Nasal cavity respiratory epithelium epithelial cell of viscerocranial mucosa (primary cell): ENCODE measurements at places on chromosomes 1 and 21. TPM values are rescaled to one million over a fixed set of nuclear protein-coding genes. Genes with fewer than 3 reads are reported as not detected.

The OXCT2 gene
- total RNA-seq: 0.36 and 1.7 TPM in 2 replicates

The BCAR3 gene
- 58.1 and 97.4 TPM in 2 replicates for total RNA-seq

The PRCC gene
- total RNA-seq: 15.4 and 23.1 TPM in 2 replicates

The RGS1 gene
- total RNA-seq: not detected in 2 replicates

The NUDT4B gene
- 13.5 and 17.8 TPM in 2 replicates for total RNA-seq

The ASTN1 gene
- under 0.01 TPM in 2 replicates for total RNA-seq

The TPTE gene
- not detected in 2 replicates for total RNA-seq

The C21orf58 gene
- total RNA-seq: 0.68 and 1.2 TPM in 2 replicates

The ATXN7L2 gene
- 1.2 and 2.1 TPM in 2 replicates for total RNA-seq

The ACKR1 gene
- total RNA-seq: not detected in 2 replicates

The INKA2 gene
- total RNA-seq: 4.2 and 6.2 TPM in 2 replicates

The HHIPL2 gene
- under 0.01 and 0.07 TPM in 2 replicates for total RNA-seq

The FCGR2B gene
- not detected in 2 replicates for total RNA-seq

The HMGCS2 gene
- total RNA-seq: 2.1 TPM in 1 of 2 replicates, not detected in the other

The AUNIP gene
- total RNA-seq: 1.4 and 4.8 TPM in 2 replicates

The SPRR2E gene
- total RNA-seq: 1.1 and 21.5 TPM in 2 replicates

The CSMD2 gene
- total RNA-seq: under 0.01 TPM in 1 of 2 replicates, not detected in the other

The GBP7 gene
- not detected in 2 replicates for total RNA-seq

The PALMD gene
- total RNA-seq: 1.7 and 15.5 TPM in 2 replicates

The TFF3 gene
- 0.21 TPM in 1 of 2 replicates, not detected in the other for total RNA-seq

The SUSD4 gene
- under 0.01 and 1.1 TPM in 2 replicates for total RNA-seq

The CELSR2 gene
- 14.7 and 117 TPM in 2 replicates for total RNA-seq

The ERO1B gene
- total RNA-seq: 7.2 and 7.9 TPM in 2 replicates

The RORC gene
- total RNA-seq: 0.34 and 1.4 TPM in 2 replicates

The TPR gene
- 51.6 and 71.1 TPM in 2 replicates for total RNA-seq

The CYP4A22 gene
- not detected in 2 replicates for total RNA-seq

The KCNJ15 gene
- 0.68 and 11.6 TPM in 2 replicates for total RNA-seq

The GPR3 gene
- total RNA-seq: under 0.01 TPM in 2 replicates

The FMN2 gene
- not detected in 2 replicates for total RNA-seq

The MNDA gene
- total RNA-seq: not detected in 2 replicates

The CD1E gene
- not detected in 2 replicates for total RNA-seq

The NHLH1 gene
- total RNA-seq: 0.07 TPM in 1 of 2 replicates, not detected in the other

The GSTM5 gene
- not detected in 2 replicates for total RNA-seq

The EXTL1 gene
- total RNA-seq: under 0.01 TPM in 1 of 2 replicates, not detected in the other

The PPIAL4G gene
- not detected in 2 replicates for total RNA-seq

The GBP6 gene
- 29.4 and 82.7 TPM in 2 replicates for total RNA-seq

The DNAH14 gene
- total RNA-seq: 9.2 and 27.9 TPM in 2 replicates

The AMPD1 gene
- total RNA-seq: not detected in 2 replicates

The FAM131C gene
- total RNA-seq: 0.34 and 1.00 TPM in 2 replicates

The ADAMTS5 gene
- not detected in 2 replicates for total RNA-seq

The EPB41 gene
- total RNA-seq: 29.7 and 54.7 TPM in 2 replicates

The KCNK2 gene
- not detected in 2 replicates for total RNA-seq

The NECTIN4 gene
- 81.0 and 91.3 TPM in 2 replicates for total RNA-seq
